Right atrium auricular region (tissue), 2 donors: ENCODE measurements at places on chromosomes 6 and 20. TPM values are rescaled to one million over a fixed set of nuclear protein-coding genes. Genes with fewer than 3 reads are reported as not detected.

- DNase-seq: peak; percentile 88
These were observed 6.8 kb upstream of the SULF2 start for GRCh38 chr20:47792021-47792618.

DNA sequence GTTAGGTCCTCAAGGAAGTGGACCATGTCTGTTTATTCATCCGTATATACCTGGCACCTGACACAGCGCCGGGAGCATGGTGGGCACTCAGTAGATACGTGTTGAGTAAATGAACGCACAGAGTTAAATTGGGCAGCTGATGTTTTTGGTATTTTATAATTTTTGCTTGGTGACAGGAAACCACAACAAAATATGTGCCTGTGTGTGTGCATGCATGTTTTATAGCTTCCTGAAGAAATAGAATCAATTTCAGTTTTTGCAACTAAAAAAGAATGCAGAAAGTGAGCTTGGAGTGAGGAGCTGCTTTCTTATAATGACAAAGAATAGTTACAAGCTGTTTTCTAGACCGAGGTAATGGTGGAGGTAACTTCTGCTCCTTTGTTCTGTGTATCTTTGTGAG is 91.4 kb downstream of the PLCB4 start:
- DNase-seq: no peak

DNA sequence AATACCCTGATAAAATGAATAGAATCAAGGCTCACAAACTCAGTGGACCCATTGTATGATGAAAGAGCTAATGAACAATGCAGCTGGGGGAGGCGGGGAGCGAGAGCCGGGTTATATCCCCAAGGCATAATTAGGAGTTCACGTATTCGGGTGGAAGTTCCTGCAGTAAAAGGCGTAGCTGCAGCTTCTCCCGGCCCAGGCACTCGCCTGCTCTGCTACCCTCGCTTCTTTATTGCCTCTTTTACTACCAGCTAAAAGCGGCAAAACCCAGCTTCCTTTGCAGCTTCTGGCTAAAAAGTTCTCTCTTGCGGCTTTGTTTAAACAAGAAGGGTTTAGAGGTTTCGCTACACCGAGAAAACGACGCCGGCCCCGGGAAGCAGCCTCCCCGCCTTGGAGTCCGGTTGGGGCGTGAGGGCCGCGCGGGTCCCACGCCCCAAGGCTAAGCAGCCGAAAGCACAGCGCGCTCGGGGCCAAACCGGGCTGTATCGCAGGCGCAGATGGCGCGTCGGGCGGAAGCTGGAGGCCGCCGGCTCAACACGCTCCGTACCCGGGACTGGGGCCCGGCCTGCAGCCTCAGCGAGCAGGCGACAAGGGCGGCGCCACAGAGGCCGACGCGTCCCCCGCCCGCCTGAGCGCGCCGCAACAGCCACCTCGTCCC is 1.6 kb downstream of the ZBTB2 start:
- peak; percentile 86 for DNase-seq

DNA sequence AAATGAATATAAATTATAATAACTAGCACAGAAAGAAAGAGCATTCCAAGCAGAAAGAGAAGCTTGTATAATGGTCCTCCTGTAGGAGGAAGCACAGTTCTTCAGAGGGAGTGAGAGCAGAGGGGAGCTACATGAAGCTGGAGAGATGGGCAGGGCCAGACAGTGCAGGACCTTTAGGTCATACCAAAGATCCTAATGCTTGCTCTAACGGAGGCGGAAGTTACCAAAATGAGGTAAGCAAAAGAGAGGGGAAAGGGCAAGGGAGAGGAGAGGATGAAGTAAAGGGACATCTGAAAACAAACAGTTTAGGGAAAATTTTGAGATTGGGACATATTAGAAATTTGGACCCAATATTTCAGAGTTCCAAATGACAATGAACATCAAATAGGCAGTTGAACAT is 50.2 kb downstream of the HBS1L start:
- DNase-seq: no peak

DNA sequence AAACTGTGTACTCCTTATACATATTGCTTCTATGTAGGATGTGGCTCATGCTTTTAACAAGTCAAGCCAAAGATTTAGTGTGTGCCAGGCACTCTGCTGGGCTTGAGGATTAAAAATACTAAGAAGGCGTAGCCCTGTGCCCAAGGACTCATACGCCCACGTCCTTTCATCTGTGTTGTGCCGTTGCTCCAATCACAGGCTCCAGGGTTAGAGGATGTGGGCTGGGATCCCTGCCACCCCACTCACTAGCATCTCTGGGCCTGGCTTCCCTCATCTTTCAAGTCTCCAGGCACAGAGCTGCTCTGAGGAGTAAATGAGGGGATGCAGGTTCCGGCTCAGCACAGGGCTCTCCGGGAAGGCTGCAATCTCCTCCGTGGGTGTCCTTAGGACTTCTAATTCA is 214.2 kb downstream of the SYNDIG1 start:
- no peak for DNase-seq

Gene ZSCAN9
- 5.8 TPM for total RNA-seq

DNA sequence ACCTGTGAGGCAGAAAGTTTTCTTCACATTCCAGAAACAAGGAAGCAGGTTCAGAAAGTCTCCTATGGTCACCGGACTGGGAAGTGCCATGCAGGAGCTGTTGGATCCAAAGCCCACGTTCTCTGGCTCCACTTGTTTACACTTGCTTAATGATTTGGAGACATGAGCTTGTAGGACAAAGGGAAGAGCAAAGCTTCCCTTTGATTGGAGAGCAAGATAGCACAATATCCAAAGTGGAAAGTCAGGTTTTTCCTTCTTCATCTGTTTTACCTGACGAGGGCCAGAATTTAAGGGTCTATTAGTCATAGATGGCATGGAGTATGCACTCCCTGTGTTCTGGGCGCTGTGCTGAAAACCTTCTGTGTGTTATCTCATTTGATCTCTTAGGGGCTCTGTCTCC is 81.2 kb downstream of the PDE7B start:
- DNase-seq: no peak

Gene UNC5CL
- total RNA-seq: 0.96 TPM

Gene POPDC3
- total RNA-seq: 39.3 TPM

Gene SMIM29
- 21.7 TPM for total RNA-seq

- DNase-seq: no peak
These were observed 25.2 kb downstream of the TGM3 start for GRCh38 chr20:2320813-2321658.

DNA sequence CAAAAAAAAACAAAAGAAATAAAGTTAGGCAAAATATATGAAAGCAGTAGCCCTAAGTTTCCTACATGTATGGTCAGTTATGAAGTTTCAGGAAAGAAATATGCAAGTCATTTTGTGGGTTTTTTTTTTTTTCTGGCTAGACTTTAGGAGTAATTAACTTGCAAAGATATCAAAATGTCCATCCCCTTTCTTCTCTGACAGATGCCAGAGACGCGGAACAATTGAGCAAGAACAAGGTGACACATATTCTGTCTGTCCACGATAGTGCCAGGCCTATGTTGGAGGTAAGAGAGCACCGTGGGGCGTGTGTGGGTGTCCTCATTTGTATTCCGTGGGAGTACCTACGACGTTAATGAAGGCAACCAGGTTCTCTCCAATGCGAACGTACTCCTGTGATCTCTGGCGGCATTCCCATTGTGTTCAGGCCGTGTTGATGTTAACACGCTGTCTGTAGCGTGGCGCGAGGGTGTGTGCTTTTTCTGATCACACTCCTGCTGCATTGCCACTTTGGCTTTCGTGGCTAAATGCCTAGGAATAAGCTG is 19.5 kb downstream of the DUSP22 start:
- no peak for DNase-seq

- no peak for DNase-seq
These were observed 10.7 kb downstream of the TRERF1 start for GRCh38 chr6:42440778-42441696.

Gene HLA-DRA
- 93.5 TPM for total RNA-seq

GRCh38 chr6:11198663-11199603 is 33.5 kb downstream of the NEDD9 start:
- no peak for DNase-seq

GRCh38 chr6:105591053-105591452 is 188.2 kb upstream of the PREP start:
- no peak for DNase-seq

Gene RCAN2
- total RNA-seq: 210 TPM

DNA sequence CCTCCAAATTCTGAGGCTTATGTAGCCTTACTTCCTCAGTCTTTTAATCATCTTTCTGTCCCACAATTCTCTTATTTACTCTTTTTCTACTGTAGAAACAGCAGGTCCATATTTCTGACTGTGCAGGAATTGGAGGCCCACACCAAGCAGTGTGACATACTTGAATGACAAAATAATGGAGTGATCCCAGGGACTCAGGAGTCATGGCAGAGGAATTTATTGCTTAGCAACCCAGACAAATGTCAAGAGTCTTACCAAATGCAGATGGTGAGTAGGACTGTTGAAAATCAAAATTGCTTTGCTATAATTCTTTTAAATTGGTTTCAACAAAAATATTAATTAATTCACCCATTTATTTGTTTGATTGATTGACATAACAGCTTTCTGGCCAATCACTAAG is 59.9 kb downstream of the HTR1B start:
- DNase-seq: no peak

DNA sequence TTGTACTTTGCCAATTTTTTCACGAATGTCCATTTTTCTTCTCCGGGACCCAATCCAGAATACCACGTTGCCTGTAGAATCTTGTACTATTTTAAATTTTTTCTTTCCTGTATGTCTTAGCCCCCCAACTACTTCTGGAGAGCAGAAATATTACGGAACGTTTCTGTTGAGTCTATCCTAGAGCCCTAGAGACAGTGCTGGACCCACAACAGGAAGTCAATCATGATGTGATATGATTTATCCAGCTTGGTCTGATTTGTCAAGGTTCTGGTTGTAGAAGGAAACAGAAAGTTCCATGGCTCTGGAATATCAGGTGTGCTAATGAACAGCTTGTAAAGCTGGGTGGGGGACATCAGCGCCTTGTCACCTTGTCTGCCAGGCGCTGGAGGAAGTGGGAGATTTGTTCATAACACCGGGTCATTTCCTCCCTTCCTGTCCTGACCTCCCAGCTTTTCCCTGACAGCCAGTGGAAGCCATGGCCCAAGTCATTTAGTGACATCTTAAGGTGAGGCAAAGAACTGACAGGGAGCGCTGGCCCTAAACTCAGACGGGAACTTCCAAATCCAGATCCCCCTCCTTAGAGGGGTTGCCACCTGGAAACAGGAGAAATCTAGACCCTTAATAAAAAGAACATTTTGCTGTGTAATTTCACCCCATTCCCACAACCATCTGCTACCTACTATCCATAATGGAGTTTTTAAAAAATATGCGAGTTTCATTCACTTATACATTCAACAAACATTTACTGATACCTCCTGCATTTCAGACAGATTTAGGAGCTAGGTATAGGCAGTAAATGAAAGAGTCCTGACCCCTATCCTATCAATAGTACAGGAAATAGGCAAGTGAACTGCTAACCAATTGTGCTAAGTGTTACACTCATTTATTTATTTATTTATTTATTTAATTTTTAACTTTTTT is 130.5 kb downstream of the ZFP64 start:
- no peak for DNase-seq

Gene NKX2-4
- not detected for total RNA-seq

Gene STMND1
- not detected for total RNA-seq

GRCh38 chr6:80872199-80872950 is 765.9 kb downstream of the BCKDHB start:
- DNase-seq: no peak
